Fibroblast of upper back skin (primary cell): ENCODE measurements at places on chromosomes 12 and 14.

GRCh38 chr14:71416392-71416791 is 509.1 kb downstream of the PCNX1 start:
- no peak for DNase-seq

- no peak for DNase-seq
These were observed 181.0 kb upstream of the GRIP1 start for GRCh38 chr12:66859751-66860440.

- DNase-seq: no peak
These were observed 29.3 kb downstream of the SLC38A2 start for GRCh38 chr12:46343118-46343852.

- no peak for DNase-seq
These were observed 1.2 kb upstream of the GLIPR1L2 start for GRCh38 chr12:75389706-75390105.

- no peak for DNase-seq
These were observed 247.0 kb downstream of the EMP1 start for GRCh38 chr12:13443498-13443897.

- DNase-seq: peak; percentile 46
These were observed 81.2 kb upstream of the ATP2B1 start for GRCh38 chr12:89789862-89790261.

GRCh38 chr12:57477710-57478681 is 1.7 kb downstream of the ARHGAP9 start:
- no peak for DNase-seq

GRCh38 chr12:108218921-108219320 is 89.8 kb downstream of the WSCD2 start:
- no peak for DNase-seq

GRCh38 chr12:128829861-128830504 is 6.2 kb upstream of the SLC15A4 start:
- DNase-seq: no peak

DNA sequence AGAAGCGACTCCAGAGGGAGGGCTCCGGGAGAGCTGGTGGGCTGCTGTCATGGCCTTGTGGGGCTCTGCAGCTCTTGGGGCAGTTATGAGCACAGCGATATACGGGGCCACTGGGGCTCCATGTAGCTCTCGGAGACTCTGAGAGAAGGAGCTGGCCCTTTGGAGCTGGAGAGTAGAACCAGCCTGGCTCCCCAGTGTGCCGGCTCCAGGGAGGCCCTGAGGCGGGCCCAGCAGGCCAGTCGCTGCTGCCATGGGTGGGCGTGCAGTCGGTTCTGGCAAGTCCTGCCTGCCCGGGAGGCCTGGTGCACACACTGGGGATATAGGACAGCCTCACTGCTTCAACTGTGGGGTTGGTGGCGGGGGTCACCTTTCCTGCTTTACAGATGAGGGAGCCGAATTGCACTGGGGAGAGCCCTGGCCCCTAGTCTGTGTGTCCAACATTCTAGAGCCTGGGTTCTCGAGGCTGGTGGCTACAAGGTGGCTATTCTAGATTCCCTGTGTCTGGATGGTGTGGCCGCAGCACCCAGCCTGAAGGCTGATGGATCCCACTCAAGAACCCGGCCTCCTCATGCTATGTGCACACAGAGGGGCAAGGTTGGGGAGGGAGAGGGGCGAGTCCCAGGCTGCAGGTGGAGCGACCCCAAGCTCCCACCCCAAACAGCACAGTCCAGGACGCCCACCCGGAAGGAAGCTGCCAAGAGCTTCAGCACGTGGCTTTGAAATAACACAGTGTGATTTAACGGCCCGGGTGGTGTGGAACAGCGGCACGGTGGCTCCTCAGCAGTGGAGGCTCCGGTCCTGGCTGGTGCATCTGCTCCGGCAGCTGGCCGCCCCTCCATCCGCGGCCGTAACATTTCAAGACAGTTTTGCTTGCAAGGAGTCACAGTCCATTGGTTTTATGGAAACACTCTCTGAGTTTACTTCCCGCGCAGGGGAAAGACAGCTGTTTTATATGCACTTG is 188.3 kb upstream of the C14orf180 start:
- no peak for DNase-seq

- DNase-seq: no peak
These were observed at the start of gene BMP4 for GRCh38 chr14:53956427-53957201. Gene BMP4, minus strand, starts transcription at chr14:53956825. Its CDS starts 4,603 bp downstream, at chr14:53952222.

- DNase-seq: no peak
These were observed 668 bp downstream of the APPL2 start for GRCh38 chr12:105235281-105235731.

DNA sequence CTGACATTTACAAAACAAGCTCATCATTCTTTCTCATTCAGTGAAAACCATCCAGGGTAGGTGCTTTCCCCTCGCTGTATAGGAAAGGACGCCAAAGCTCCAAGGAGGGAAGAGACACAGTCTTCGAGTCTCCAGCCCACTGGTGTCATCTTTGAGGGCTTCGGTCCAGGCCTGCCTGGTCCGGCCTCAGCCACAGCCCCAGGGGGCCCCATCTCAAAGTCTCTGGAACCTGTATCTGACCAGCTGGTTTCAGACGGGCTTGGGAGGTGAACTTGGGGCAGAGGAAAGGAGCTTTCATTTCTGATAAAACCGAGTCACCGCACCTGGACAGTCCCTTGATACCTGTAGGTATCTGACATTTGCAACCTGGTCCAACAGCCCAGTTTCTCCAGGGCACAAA is 229.5 kb upstream of the RTL1 start:
- DNase-seq: no peak

DNA sequence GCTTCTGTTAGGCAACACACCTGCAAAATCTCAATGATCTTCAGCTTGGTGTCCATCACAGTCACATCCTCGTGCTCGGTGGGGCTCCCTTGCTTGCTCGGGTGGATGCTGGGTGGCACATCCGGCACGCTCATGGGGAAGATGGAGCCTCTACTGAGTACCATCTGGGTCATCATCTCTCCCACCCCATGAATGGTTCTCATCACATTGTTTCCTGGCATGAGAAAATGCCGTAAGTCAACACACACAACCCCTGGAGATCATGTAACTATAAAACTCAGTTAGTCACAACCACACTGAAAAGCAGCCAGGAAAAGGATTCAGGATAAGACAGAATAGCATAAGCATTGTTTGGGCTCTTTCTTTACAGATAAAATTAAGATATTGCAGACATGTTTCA is 201.1 kb downstream of the ITPR2 start:
- peak; percentile 63 for DNase-seq

GRCh38 chr12:49476091-49476490 is 62.7 kb upstream of the KCNH3 start:
- no peak for DNase-seq

DNA sequence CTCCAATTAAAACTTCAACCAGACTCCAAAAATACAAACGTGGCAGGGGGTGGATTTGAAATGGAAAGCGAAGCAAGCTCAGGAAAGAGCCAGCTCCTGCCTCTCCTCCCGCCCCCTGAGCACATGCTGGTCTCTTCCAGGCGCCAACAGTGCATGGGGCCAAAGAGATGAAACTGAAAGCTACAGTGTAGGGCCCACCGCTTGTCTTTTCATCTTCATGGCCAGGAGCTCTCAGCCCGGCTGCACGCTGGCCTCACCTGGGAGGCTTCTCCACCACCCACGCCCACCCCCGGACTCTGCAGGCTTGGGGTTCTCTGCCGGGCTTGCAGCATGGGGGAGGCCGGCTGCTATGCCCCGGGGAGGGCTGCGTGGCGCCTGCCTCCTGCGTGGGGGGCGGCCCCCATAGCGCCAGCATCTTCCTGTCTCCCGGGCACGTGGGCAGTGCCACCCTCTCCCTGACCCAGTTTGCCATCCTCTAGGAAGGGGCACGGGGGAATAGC is 2.0 kb downstream of the RIMBP2 start:
- no peak for DNase-seq

DNA sequence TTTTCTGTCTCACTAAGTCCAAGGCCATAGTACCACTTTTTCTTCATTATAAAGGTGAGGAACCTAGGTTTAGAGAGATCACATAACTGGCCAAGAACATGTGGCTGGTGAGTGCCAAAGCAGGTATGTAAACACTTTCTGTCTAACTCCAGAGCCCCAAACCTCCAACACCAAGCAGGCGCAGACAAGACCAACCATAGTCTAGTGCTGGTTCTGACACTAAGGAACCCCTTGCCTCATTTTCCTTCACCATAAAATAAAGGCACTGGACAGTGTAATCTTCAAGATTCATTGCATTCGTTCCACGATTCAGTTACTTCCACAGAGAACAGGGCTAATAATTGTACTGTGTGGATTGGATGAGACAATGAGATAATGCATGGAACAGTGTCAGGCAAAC is 71.0 kb downstream of the NPAS3 start:
- DNase-seq: no peak

DNA sequence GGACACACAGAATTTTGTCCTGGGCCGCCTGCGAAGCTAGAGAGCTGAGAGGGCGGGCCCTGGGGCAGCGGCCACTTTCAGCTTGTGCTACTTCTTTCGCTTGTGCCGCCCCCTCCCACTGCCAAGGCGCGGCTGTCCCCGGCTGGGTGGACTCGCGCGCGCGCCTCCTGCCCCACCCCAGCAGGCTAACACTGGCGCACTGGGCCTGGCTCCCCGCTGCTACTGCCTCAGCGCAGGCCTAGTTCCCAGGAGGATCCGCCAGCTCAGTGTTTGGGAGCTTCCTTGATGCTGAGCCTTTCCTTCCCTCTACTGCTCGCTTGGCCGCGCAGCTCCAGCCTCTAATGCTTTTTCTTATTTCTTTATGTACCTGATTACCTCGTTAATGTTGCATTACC is 27.4 kb upstream of the METAP2 start:
- peak; percentile 34 for DNase-seq

GRCh38 chr12:93483151-93483807 is 16.0 kb downstream of the MRPL42 start:
- no peak for DNase-seq

DNA sequence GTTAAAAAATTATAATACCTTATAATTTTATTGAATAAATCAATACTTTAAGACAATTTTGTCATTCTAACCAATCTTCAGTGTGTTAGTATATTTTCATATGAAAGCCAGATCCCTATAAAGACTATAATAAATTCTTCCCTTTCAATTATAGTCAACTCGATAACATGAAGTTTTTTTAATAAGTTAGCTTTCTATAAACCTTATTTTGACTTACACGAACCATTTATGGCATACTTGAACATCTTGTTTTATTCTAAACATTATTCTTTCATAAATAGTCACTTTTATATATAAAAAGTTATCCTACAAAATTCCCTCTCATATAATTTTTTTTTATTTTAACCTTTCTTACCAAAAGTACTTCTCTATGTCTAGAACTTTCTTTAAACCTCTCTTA is 1002.3 kb downstream of the TMEM121 start:
- no peak for DNase-seq

DNA sequence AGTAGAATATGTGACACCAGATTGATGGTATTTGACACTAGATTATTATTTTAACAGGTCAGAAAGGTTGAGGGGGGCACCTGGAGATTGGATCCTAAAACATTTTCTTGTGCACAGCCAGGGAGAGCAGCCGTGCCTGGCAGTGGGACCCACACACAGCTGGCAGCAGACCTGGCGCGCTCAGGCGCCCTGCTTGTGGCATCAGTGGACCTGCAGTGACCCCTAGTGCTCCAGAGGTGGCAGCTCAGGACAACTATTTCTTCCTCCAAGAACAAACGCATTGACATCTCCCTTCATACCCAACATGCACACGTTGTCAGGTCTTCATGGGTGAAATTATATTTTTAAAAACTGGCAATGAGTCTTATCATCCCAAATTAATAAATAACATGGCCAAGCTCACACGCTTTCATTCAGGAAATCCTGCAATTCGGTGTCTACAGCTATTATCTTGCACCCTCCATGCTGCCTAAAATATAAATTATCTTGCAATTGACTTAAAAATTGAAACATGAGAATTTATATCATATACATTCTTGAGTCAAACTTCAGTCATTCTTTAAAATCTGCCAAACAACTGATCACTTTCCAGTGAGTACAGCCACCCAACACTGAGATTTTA is 7.7 kb upstream of the TMEM132D start:
- DNase-seq: peak; percentile 32
